GM23248 (cell line): ENCODE measurements at places on chromosomes 4 and X.

- H3K27ac ChIP-seq: peak overlapping the region; percentile 58
- no peaks in the 10 kb centered on the region for H3K27me3 ChIP-seq
- H3K4me1 ChIP-seq: peaks cover 63% of the 10 kb centered on the region
These were observed 353.3 kb downstream of the ARHGAP24 start for GRCh38 chr4:85828027-85828890.

DNA sequence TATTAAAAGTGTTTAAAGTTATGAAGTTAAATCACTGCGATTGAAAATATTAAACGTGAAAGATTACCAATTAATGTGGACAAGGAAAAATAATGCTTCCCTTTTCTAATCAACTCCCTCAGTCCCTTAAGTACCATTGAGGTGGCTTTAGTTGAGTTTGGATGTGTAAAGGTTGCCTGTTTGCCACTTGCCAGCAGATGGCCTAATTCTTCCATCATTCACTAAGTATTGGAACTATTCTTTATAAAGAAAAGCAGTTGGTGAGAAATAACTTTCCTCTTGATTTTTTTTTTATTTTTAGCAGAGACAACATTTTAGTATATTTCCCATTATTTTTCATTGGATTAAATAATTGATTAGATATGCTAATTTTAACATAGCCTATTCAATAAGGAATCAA, 295.9 kb upstream of the TACR3 start:
- no peak for DNase-seq
- H3K4me1 ChIP-seq: no peaks in the 10 kb centered on the region
- H3K27me3 ChIP-seq: no peaks in the 10 kb centered on the region
- no peak overlapping the region for H3K27ac ChIP-seq
- H3K36me3 ChIP-seq: no peaks in the 10 kb centered on the region

DNA sequence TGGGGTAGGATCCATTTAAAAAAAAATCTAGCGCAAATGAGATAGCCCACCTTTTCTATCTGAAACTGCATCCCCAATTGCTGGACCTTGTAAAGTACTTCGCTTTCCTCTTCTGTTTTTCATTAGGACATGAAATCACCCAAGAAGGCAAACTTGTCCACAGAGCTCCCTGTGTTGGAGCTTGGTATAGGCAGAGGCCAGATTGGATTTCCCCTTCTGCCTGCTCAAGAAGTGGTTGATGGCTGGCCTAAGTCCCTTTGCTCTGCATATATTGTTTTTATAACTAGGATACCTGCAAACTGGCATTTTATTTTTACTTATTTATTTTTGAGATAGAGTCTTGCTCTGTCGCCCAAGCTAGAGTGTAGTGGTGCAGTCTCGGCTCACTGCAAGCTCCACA, 28.4 kb downstream of the RNF4 start:
- no peak overlapping the region for H3K4me3 ChIP-seq
- peaks cover 7% of the 10 kb centered on the region; the same call in 1 of the 2 replicates for H3K4me1 ChIP-seq
- no peak overlapping the region for H3K27ac ChIP-seq
- DNase-seq: no peak
- H3K27me3 ChIP-seq: no peaks in the 10 kb centered on the region
- H3K36me3 ChIP-seq: peaks cover 51% of the 10 kb centered on the region

GRCh38 chrX:84340968-84341367, 153.0 kb upstream of the RPS6KA6 start:
- peaks cover 17% of the 10 kb centered on the region for H3K4me1 ChIP-seq
- no peak overlapping the region for H3K4me3 ChIP-seq
- DNase-seq: peak; percentile 66
- H3K27ac ChIP-seq: 0 out of 2 replicates have a peak overlapping the region, but pooled peaks have one; percentile 8
- H3K27me3 ChIP-seq: no peaks in the 10 kb centered on the region

DNA sequence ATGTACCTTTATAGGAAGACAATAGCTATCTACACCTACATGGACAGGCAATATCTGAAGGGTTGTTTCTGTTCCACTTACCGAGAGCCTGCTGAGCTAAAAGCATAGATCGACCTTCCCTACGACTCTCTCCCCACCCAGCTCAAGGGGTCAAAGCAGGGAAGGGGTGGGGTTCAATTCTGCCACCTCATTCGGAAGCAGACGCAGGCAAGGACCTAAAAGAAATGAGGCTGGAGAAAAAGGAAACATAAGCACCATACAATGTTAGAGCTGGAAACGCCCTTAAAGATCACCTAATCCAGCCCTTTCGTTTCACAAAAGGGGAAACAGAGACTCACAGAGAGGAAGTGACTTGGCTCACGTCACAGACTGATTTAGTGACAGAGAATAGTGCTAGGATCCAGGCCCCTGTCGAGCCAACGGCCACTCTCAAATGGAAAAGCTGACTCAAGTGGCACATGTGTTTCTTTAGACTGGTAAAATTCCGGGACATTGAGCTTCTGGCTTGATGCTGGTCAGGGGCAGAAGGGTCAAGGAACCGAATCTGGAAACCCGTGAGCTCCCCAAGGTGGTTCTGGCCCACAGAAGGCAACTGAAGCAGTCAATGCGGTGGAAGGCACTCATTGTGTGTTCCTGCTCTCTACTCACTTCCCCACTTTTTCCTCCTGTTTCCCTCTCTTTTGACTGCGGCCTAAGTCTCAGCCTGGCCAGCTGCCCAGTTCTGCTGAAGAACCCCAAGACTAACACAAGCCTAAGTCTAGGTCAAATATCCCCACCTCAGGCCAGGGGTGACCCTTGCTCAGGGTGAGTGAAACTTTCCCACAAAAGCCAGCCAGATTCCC, 7.5 kb downstream of the SEPTIN6 start:
- H3K36me3 ChIP-seq: no peaks in the 10 kb centered on the region
- H3K4me3 ChIP-seq: peak overlapping the region; percentile 42
- peak; percentile 60 for DNase-seq

DNA sequence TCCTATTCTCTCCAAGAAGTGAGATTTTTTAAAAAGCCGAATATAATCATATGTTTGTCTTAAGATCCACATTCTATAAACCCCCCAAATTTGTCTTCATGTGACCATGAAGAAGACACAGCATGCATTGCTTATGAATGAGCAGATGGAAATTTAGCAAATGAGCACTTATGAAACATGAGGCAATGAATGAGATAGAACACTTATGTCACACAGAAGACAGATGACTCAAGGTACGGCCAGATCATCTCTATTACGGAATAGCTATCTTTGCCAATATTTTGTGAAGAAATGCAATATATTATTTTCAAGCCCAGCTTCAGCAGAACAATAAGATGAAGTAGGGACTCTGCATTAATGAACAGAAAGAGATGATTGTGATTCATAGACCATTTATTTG, 21.4 kb downstream of the PHEX start:
- no peak overlapping the region for H3K27ac ChIP-seq
- peak; percentile 54 for DNase-seq
- no peaks in the 10 kb centered on the region for H3K27me3 ChIP-seq
- no peaks in the 10 kb centered on the region for H3K4me1 ChIP-seq
- no peaks in the 10 kb centered on the region for H3K36me3 ChIP-seq

DNA sequence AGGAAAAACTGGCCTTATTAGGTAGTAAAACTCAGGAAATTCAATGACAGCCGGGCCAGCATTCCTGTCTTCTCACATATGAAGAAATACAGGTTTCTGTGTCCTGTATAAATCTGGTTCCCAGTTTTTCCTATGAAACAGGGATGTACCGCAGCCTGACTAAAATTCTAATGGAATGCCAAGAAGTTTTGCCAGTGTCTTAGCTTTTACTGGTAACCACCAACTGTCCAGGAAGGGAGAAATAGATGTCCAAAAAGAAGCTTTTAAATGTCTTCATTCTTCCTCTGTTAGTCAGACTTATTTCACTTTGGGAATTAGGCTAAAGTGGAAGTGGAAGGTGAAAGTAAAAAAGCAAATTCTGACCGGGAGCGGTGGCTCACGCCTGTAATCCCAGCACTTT, 108.0 kb upstream of the TBL1X start:
- H3K27me3 ChIP-seq: no peaks in the 10 kb centered on the region
- peak; percentile 30 for DNase-seq
- H3K27ac ChIP-seq: 0 out of 2 replicates have a peak overlapping the region, but pooled peaks have one; percentile 15
- peaks cover 7% of the 10 kb centered on the region for H3K4me1 ChIP-seq
- H3K4me3 ChIP-seq: no peak overlapping the region

DNA sequence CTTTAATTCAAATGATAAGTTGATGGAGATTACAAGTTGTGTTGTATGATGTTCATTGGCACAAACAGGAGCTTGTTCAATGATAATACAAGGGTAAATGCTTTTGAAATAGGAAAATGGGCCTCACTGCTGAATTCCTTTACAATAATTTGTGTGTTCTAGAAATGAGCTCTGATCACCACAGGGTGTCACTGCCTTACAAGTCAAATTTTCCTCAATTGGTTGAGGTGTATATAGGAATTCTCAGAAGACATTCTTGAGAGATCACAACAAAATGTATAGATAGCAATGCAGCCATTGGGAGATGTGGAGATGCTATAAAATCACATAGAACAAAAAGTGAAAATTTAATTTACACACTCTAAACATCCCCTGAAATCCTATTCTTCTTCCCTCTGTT, 49.6 kb downstream of the KLF8 start:
- DNase-seq: peak; percentile 23
- H3K27me3 ChIP-seq: no peaks in the 10 kb centered on the region
- no peaks in the 10 kb centered on the region for H3K4me1 ChIP-seq
- no peak overlapping the region for H3K4me3 ChIP-seq

DNA sequence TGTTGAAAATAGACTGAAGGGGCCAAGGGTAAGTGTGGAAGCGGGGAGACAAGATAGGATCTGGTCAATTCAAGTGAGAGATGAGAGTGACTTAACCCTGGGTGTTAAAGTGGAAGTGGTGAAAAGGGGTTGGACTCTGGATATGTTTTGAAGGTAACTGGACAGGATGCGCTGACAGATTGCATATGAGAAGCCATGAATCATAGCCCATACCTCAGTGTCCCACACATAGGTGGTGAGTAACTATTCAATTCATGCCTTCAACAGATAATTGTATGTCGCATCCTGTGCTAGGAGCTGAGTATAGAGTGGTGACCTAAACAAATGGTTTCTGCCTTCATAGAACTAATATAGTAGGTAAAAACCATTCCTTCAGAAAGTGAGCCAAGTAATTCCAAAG, 76.7 kb downstream of the KLHL34 start:
- no peak overlapping the region for H3K4me3 ChIP-seq
- H3K27me3 ChIP-seq: no peaks in the 10 kb centered on the region

DNA sequence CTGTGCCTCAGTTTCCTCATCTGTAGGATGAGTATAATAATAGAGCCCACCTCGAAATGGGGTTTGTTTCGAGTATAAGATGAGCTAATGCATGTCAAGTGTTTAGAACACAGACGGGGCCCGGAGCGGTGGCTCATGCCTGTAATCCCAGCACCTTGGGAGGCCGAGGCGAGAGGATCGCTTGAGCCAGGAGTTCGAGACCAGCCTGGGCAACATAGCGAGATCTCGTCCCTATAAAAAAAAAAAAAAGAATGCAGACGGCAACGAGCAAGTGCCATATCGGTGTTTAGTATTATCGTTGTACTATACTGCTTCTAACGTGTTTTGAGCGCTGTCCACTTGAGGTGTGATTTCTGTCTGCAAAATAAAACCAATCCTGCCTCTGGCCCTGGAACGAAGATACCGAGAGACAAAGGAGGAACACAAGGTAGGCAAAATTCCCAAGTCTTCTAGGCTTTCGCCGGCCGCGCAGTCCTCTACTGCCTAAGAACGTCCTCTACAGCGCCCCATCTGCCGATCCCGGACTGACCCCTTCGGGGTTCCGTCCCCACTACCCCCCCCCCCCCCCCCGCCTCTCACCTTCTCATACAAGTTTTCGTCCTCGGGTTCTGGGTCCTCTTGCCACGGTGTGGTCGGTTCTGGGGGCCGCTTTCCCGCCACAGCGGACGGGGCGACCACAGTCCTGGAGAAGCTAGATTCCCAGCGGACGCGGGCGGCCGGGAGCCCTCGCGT, 442 bp downstream of the NDUFB11 start:
- peak overlapping the region; percentile 97 for H3K4me3 ChIP-seq
- H3K27ac ChIP-seq: peak overlapping the region; percentile 91
- H3K27me3 ChIP-seq: no peaks in the 10 kb centered on the region
- peak; percentile 60 for DNase-seq
